ENCODE measurements at places on chromosomes 4 and X.

DNA sequence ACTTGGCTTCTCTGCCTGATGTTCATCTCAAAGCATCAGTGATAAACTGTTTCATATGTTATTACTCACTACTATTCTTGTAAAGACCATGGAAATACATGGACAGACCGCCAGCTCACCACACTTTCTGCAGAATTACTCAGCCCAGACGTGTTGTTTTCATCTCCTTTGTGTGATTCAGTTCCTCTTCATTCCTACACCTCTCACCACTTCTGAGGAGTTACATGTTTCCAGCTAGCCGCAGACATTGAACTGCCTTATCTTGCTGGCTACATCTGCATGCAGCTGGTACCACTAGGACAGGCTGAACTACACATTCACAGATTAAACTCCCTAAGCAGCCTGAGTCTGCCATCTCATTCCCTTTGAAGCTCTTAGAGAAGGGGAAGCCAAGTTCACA, 443.2 kb upstream of the FGF16 start:
- peak; percentile 25 for DNase-seq

DNA sequence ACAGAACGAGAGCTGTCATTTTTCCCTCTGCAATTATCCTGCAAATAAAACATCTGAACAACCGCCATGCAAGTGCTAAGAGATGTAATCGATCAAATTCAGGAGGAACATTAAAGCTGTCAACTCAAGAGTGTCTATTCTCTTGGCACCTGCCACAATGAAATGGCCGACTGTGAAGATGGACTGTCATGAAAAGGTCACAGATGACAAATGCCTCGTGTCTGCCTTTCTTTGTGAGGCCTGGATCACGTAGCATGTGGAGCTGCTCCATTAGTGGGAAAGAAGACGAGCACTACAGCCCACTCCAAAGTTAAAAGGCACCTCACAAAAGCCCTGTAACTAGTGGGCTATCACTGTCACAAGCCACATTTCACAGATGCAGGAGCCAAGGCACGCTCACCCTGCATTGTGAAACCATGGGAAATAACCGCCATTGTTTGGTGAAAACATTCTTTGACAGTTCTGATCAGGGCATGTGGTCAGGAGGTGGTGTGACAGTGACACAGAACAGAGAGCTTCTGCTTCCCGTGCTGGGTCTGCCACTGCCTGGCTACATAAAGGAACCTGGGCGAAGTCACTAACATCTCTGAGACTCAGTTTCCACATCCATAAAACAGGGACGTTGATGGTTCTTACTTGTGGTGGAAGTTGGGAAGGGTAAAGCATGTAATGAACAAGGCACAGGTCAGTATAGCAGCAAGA, 98.9 kb downstream of the EVC2 start:
- no peak for DNase-seq

DNA sequence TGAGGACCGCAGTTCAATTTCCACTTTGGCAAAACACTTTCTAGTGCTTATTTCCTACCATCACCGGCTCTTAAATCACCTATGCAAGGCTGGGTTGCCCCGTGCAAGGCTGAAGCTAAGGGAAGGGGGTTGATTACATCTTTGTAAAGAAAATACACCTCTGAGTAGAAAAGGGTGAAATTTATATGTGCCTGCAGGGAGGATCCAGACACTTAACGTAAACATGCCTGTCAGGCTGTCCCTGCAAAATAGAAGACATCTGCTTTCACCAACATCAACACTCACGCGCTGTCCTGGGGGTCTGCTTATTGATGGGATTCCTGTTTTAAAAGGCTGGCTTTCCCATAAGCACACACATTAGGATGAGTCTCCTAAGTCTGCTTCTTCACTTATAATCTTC, 92.0 kb downstream of the PRKX start:
- no peak for DNase-seq

DNA sequence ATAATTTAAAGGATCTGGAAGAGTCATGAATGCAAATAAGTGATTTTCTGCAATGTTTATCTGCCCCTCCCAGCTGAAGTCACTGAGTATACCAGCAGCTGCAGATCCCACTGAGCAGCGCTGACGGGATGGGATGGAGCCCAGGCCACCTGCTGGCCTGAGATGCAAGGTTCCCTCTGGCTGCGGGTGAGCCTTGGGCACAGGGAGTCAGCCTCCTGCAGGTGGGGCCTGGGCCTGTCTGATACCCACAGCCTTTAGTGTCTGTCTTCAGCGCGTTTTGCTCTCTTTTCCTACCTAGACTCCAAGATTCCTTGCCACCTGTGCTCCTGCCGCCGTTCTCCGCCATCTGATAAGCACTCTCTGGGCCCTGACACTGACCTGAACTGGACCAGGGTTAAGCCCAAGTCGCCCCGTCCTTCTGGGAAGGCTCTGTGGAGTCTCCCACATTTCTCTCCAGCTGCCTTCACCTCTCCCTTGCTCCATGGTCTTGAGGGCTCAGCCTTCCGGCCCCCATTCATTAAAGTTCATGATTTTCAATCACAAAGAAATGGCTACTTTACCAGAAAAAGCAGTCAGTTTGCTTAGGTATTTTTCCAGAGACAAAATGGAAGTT, 223.1 kb upstream of the FAT1 start:
- no peak for DNase-seq

DNA sequence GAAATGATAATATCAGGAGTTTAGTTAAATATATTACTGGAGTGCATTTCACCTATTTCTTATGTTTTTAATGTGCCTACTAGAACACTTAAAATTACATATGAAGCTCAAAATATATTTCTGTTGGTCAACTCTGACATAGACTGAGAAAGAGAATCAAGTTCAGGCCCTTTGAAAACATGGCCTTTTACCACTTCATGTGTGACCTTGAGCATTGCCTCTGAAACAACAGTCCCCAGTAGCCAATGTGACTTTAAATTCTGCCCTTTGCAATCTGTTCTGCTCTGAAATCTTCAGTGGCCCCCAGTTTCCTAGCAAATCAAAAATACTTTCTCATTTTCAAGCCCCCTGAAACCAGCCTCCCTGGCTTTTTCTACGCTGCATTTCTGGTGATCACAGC, 50.1 kb upstream of the TBC1D14 start:
- DNase-seq: no peak

DNA sequence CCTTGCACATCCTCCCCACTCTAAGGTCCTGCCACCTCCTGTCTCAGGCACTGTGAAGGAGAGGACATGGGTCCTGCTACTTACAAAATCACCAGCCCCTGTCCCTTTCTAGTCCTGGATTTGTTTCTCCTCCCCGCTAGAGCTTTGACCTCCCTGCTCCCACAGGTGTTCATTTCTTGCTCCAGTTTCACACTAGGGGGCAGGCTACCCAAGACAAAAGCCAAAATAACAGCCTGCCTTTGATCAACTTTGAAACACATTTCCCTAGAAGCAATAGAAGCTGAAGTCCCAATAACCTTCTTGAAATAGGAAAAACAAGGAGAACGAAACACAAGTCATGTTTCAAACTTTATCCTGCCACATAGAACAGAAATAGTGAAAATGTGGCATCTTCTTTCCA, 164.4 kb downstream of the QDPR start:
- DNase-seq: peak; percentile 29

DNA sequence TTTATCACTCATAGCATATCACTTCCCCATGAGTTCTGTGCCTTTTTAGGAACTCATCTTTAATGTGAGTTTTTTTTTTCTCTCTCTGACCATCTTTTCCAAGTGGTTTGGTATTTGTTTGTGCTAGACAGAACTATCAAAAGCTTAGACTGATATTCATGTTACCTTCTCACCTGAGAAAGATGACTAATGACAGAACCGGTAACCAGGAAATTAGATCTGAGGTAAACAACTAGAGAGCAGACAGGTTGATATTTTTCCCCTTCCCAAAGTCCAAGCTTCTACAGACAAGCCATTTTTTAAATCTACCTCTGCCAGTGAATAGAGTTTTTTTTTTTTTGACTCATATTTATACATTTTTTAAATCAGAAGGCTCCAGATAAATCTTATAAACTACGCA, 17.0 kb upstream of the SRD5A3 start:
- DNase-seq: no peak

DNA sequence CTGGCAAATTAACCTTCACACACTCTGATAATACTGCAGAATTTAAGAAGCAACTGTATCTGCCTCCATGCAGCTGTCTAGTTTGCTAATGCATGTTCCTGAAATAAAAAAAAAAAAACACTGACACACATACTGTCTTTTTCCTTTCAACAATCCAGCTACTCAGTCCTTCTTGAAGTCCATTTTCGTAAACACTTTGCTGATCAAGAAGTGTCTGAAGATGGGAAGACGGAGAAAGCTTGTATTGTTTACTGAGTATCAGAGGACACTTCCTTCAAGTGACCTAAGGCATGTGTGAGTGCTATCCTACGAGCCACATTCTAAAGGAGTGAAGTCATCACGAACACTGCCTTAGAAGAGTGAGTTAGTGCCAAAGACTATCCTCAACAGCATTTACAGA, 82.6 kb downstream of the LUZP4 start:
- no peak for DNase-seq
